ENCODE measurements at places on chromosomes 12 and 14. TPM values are rescaled to one million over a fixed set of nuclear protein-coding genes. Genes with fewer than 3 reads are reported as not detected.

DNA sequence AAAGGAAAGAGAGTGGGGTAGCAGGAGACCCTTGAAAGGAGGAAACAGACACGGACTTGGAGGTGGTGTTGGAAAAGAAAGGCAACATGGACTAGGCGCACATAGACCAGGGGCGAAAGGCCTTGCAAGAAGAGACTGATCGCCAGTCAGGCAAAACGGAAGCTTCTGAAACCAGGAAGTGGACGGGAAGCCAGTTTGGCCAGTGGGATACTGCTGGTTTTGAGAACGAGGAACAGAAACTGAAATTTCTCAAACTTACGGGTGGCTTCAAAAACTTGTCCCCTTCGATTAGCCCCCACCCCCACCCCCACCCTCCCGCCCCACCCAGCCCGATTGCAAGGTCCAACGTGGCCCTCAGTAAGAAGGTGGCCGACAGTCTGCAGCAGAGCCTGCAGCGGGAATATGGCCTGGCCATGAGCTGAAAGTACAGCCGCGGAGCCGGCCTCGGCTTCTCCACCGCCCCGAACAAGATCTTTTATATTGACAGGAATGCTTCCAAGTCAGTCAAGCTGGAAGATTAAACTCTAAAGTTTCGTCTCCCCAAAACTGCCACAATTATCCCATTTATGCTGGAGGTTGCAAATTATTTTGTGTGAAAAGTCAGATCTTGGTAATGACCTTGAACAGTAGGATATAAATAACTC is 364.7 kb downstream of the BCAT1 start:
- DNase-seq = no peak

GRCh38 chr12:33605757-33606156 is 166.1 kb upstream of the SYT10 start:
- DNase-seq = no peak

LRCOL1 gene
- polyA plus RNA-seq = not detected

DNA sequence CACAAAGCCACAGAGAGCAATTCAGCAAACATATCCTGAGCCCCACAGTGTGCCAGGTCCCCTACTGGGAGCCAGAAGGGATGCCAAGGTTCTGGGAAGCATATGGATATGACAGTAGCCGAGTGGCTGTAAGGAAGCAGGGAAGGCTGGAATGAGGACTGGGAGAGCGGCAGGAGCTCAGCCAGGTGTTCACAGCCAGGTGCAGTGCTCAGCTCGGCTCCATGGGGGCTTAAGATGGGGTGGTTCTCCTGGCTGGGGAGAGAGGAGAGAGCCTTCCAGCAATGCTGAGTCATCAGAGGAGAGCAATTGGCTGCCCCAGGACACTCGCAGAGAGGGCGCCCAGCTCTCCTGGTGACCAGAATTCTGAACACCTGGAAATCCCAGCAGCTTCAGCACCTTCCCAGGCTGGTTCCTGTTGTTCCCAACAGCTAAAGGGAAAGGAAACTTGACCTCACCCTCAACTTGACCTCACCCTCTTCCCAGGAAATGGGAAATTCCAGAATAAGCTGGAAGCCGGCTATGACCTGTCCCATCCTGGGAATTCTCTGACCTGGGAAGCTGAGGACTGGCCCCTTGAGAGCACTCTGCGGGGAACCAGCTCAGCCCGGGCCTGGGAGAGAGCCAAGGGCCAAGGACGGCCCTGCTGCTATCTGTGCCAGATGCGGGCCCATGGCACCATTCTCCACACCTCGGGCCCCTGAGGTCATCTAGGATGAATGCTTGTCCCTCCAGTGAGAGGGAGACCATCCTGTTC is 34.6 kb downstream of the SLC6A12 start:
- DNase-seq = no peak

DNA sequence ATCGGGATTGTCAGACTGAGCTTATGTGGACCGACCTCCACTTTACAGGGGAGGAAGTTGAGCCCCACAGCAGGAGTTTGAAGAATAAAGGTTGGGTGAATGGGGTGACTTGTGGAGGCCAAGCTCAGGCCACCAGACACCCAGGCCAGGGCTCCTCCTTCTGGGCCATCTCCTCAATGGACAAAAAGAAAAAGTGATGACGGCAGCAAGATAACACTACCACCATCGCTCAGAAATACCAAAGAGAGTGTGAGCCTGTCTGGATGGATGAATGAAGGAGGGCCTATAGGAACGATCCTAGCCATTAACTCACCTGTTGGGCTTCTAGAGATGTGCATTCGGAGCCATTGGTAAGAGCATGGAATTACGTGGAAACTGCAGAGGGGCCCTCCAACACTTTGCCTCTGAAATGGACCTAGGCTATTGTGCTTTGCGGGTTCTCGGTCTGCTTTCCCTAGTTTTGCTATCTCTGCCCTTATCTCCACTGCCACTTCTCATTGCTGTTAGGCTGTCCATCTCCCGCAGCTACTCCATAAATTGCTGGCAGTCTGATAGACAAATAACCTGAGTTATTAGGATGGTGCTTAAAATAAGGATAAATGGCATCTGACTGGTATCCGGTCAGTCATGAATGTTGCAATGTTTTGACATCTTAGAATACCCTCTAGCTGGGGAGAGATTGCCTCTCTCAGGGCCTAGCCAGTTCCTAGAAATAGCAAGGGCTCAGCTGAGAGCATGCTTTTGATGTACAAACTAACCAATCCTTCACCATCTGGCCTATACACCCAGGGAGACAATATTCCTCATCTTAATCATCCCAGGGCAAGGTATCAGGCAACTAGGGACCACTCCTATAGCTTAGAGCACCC is 9.6 kb upstream of the PLEK2 start:
- no peak for DNase-seq

GRCh38 chr12:79274501-79275064 is 410.0 kb downstream of the SYT1 start:
- peak; percentile 15 for DNase-seq

- DNase-seq = peak; percentile 22
Observed at GRCh38 chr12:104339663-104340062, 36.1 kb downstream of the EID3 start.

ITFG2 gene
- polyA plus RNA-seq = 30.9 TPM
